ENCODE measurements at places on chromosomes 4 and X. TPM values are rescaled to one million over a fixed set of nuclear protein-coding genes. Genes with fewer than 3 reads are reported as not detected.

DNA sequence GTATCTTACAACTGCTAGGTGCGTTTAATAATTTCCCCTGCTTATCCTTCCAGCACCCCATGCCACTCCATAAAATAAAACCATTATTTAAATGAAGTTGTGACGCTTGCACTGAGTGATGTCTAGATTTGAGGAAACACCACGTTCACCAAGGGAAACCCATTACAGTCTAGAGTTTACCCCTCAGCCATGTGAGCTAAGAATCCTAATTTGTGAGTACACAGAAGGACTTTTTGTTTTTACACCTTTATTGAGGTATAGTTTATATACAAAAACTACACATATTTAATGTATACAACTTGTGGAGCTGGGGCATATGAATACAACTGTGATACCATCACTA is 326.8 kb downstream of the RAPGEF2 start:
- no peak overlapping the region for H3K4me3 ChIP-seq
- no peak for DNase-seq
- H3K27ac ChIP-seq = no peak overlapping the region
- no peaks in the 10 kb centered on the region for H3K27me3 ChIP-seq
- no peaks in the 10 kb centered on the region for H3K36me3 ChIP-seq

Gene MYOZ2
- total RNA-seq = not detected

Gene UGT2A1
- not detected for total RNA-seq

GRCh38 chrX:41518841-41519220 is 71.7 kb downstream of the NYX start:
- H3K4me1 ChIP-seq = peaks cover 9% of the 10 kb centered on the region
- DNase-seq = no peak

Gene GC
- 2.5 TPM for total RNA-seq

GRCh38 chr4:163638909-163639308 is 144.4 kb downstream of the TMA16 start:
- H3K27ac ChIP-seq = no peak overlapping the region
- no peak for DNase-seq
- H3K4me3 ChIP-seq = no peak overlapping the region
- no peaks in the 10 kb centered on the region for H3K27me3 ChIP-seq
- no peaks in the 10 kb centered on the region for H3K36me3 ChIP-seq
- H3K4me1 ChIP-seq = no peaks in the 10 kb centered on the region

DNA sequence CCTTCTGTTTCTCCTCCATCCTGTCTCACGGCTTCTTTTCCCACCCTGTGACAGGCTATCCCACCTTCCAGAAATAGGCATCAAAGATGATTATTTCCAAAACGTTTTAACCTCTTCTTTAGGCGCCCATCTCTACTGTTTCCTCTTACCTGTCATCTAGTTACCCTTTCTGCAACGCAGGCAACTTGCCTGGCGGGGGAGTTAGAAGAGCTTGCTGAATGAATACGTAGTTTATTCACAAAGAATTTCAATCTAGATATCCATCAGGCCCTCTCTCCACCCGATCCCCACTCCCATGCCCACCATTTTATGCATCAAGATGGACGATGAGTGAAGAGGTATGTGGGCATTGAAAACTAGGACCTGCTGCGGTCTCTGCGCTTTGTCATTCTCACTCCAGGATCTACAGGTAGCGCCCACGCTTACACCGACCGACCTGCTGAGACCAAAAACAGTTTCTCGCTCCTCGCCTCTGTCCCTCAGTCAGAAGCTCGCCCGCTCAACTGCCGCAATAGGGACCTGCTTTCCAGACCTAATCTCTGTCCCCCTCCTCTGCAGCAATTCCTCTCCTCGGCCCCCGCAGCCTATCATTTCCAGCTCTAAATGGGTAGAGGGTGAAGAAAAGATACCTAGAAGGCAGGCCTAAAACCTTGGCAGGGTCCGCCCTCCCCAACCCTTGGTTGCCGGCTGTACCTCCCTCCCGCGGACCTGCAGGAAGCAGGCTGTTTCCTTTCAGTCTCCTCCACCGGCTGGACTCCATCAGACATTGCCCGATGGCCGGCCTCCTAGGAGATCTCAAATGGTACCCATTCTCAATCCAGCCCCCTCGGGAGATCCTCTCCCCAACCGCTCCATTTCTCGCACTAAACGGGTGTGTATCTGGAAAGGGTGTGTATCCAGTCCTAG is 624 bp downstream of the BEX5 start:
- DNase-seq = peak; percentile 14
- peaks cover 21% of the 10 kb centered on the region for H3K4me1 ChIP-seq

Gene LRIT3
- 0.09 TPM for total RNA-seq

Gene MAGED4B
- 8.7 TPM for total RNA-seq
